ENCODE measurements at places on chromosomes 12 and 14.

DNA sequence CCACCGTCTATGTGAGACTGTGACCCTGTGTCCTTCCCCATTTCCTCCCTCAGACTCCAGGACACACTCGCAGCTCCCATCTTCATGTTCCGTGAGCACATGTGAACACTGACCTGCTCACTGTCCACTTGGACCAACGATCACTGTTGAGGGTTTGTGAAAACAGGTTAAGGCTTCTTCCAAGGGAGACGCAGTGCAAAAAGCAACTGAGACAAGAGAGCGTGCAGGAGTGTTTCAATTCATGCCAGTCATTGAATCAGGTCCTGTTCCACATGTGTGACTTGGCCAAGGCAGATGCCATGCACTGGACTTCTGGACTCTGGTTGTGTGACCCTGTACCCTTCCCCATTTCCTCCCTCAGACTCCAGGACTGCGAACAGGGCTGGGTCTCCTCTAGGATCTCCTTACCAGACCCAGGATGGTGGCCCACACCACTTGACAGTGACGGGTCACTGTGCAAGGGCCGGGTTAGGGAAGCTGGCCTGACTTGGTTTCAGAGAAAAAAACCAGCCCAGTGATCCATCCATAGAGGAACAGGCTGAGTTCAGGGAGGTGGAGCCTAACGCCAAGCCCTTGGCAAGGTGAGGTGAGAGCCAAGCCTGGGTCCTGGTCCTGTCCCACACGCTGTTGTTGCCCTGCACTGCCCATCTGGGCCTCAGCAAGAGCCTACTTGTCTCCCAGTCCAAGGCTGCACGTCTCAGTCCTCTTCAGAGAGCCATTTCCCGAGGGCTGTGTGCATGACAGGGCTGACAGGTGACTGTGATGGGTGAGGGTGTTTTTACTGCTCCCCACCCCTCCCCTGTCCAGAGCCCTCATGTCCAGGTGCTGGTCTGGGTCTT lies 5.7 kb upstream of the KRT5 start:
- DNase-seq: no peak

DNA sequence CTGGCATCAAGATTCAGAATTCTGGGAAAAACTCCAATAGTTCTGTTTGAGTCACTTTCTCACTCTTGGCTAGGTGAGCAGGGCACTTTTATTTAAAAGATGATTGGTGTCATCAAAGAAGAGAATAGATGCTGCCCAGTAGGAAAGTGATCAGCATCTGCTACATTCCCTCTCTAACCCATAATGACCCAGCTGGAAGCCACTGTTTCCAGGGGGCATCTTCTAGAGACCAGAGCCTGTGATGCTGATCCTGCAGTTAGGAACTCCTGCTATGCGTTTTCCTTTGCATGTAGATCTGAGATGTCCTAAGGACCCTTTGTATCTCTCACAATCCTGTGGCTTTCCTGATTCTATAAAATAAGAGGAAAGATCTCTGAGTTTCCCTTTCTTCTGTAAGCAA lies 79.9 kb upstream of the TMTC1 start:
- no peak for DNase-seq

- DNase-seq: no peak
These were observed 3.3 kb downstream of the GPR135 start for GRCh38 chr14:59461891-59462290.

- DNase-seq: no peak
These were observed 27.5 kb downstream of the KLRK1 start for GRCh38 chr12:10362325-10362724.

GRCh38 chr12:7068994-7069346 lies 8.5 kb downstream of the C1S start:
- no peak for DNase-seq

DNA sequence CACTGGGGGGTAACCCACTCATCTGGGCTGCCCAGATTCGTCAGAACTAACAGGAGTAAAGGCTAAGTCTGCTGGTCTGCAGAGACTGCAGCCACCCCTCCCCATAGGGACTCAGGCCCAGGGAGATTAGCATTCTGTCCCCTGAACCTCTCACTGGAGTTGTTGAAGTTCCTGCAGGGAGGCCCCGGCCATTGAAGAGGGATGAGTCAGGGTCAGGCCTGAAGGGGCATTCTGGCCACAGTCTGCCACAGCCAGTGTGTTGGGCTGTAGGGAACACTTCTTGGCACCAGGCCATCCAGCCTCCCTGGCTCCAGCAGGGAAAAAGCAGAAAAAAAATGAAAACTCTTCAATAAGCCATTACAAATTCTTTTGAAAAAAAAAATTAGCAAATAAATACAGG lies 35.3 kb downstream of the KLRK1 start:
- no peak for DNase-seq

All from progenitor cell of endocrine pancreas (in vitro differentiated cells).